ENCODE measurements at places on chromosomes 12 and 14.

DNA sequence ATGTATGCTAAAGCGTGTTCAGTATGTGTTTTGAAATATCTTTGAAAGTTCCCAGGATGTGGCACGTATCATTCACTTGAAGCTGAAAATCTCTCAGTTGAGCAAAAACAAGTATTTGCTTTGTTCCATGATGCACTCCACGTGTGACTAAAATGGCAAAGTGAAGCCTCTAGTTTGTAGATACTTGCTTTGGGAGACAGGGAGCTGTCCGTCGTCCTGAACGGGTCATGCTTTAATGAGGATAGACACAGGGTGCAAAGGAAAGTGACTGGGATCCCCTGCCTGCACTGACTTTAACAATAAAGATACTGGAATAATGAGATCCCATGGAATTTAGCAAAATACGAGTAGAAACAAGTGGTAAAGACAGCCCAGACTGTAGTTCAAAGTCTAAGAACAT, 991.4 kb downstream of the NRXN3 start:
- DNase-seq = no peak

DNA sequence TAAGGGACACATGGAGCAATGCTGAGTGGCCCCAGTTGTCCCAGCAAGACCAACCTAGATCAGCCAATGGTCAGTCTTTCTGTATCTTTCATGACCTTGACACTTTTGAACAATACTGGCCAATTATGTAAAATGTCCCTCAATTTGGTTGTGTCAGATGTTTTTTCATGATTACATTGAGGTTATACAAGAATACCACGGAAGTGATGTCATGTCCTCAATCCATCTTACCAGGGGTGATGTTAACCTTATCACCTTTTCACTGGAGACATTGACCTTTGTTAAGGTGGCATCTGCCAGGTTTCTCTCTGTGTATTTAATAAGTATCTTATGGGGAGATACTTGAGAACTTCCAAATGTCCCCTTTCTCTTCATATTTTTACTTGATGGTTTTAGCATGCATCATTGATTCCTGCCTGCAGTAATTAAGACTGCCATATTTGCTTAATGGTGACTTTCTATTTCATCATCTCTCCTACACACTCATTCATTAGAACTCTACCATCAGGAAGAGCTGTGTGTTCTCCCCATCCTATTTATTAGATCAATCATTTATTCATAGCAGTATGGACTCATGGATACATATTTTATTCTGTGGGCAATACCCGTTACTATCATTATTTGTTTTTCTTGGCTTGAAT, 64.7 kb upstream of the RFLNA start:
- DNase-seq = no peak

GRCh38 chr14:76473481-76474263, 97.7 kb downstream of the ESRRB start:
- no peak for DNase-seq

DNA sequence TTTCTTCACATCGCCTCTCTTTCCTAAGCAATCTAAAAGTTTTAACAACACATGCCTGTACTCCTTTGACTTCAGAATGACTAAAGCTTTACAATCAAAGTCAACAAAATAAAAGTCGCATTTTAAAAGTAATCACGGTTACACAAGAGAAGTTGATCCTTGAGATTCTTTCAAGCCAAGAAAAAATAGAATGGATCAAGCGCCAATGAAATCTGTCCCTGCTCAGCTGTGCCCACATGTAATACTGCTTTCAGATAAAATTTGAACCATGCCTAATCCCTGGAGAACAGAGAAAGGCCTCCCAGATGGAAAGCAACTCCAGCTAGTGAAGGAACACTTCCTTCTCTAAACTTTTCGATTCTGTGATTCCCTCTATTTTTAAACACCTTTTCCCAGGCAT, 113.1 kb downstream of the FBXL14 start:
- DNase-seq = no peak

DNA sequence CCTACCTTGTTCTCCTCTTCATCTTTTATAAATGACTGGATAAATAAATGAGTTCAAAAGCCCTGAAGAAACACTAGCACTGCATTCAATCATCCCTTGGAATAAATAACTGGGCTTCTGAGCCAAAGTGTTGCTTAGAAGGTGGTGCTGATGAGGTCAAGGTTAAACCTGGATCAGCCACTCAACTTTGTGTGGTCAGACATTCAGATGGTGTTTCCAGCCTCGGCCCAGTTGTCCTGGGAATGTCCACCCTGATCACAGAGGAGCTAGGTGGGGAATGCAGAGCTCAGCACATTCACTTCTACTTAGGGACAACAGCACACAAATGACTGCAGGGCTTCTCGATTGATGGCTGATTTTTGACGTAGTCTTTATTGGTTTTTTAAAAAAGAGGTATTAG, 88.7 kb downstream of the SLC8A3 start:
- no peak for DNase-seq

- no peak for DNase-seq
Measured at GRCh38 chr12:89211456-89211855, 140.8 kb downstream of the DUSP6 start.

GRCh38 chr12:49941556-49942511, 8.7 kb upstream of the AQP2 start:
- DNase-seq = no peak

- DNase-seq = no peak
Measured at GRCh38 chr14:50757702-50758101, 73.3 kb downstream of the NIN start.

- DNase-seq = no peak
Measured at GRCh38 chr12:120847814-120848213, 56.3 kb downstream of the SPPL3 start.
